Hematopoietic multipotent progenitor cell treated with erythropoietin and hydrocortisone succinate and interleukin-3 and kit ligand, for 8 days (in vitro differentiated cells): ENCODE measurements at places on chromosomes 3 and 15.

GRCh38 chr15:34883042-34883441 is 86.5 kb downstream of the AQR start:
- no peak for DNase-seq

DNA sequence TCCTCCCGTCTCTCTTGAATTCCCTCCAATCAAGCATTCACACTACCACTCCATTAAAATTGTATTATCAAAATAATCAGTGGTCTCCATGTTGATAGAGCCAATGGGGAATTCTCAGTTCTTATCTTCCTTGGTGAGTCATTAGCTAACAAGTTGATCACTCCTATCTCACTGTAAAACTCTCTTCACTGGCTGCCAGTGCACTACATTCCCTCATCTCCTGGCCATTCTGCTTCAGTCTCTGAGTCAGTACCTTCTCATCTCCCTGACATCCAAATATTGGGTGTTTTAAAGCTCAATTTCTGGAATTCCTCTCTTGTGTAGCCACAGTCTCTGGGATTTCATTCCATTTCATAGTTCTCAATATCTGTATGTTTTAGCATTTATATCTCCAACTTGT is 175.2 kb downstream of the ALDH1A2 start:
- no peak for DNase-seq

- no peak for DNase-seq
Observed at GRCh38 chr3:114554731-114555130, 260.9 kb downstream of the TIGIT start.

DNA sequence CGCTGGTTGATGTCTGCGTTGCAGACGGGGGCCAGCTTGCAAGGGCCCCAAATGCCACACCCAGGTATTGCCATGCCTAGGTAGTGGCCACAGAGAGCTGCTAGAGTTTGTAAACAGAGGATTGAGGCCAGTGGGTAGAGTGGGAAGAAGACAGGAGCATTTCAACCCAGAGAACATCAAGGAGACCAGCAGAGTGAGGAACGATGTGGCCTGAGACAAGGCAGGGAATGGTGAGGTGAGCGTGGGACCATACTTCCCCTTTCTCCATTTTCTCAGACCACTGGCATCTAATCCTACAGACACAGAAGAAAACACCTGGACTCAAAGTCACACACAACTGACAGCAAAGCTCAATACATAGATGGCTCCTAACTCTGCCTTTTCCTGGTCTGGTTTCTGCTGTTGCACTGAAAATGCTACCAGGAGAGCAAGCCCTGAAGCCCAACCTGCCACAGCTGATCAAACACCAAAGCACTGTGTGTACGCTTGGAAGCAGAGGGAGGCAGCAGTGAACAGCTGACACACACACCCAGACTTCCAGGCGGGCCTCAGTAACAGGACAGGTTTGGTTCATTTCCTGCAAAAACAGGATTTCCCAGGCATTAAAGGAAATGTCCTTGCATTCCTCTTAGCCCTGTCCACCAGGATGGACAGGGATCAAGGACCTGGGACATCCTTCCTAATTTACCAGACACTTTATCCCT is 1.6 kb downstream of the FAM174B start:
- DNase-seq, result no peak

DNA sequence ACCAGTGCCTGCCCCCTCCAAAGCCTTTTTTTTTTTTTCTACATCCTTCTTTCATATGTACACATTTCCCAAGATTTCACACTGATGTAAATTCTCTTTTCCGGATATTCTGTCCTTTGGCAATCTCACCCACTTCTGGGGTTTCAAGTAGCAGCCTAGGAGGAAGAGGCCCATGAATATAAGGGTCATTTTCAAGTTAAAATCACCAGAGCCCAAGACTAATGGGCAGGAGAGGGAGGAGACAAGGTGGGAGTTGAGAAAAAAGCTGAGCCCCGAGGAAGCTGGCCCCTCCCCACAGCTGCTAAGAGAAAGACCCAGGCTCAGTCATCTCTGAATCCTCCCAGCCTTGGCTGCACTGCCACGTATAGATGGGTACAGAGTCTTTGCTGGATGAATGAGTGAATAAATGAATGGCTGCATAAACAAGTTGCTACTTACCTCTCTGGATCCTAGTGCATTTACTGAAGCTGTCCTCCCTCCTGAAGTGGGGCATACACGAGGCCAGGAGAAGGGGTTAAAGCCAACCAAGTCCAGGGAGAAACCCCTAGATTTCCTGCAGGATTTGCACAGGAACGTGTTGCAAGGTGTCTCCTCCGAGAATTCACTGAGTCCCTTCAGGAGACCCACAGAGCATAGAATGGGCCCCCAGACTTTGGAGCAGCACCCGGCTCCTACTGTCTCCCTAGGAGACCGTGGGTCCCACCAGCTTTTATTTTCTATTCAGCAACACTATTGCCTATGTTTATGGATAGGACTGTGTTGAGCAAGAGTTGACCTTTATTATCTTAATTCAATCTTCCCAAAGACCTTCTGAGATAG is 100.8 kb upstream of the LIPC start:
- no peak for DNase-seq

DNA sequence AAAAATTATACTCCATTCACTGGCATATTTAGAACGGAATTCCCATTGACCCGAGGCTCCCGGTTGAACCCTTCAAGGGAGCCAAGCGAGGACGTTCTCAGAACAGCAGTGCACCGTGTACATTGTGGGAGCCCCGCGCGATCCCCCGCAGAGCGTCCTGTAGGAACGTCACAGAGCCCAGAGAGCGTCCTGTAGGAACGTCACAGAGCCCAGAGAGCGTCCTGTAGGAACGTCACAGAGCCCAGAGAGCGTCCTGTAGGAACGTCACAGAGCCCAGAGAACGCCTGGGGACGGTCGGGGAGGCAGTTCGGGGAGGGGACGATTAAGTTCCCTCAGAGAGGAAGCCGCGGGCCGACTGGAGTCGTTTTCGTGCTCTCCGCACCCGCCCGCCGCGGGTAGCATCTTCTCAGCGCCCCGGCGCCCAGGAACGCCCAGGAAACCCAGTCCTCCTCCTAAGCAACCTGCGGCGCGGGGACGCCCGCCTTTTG is 506 bp upstream of the ATP1B3 start:
- no peak for DNase-seq

GRCh38 chr3:65368866-65369265 is 669.9 kb downstream of the MAGI1 start:
- DNase-seq, result no peak

GRCh38 chr3:101478980-101479379 is 34.0 kb downstream of the SENP7 start:
- peak; percentile 12 for DNase-seq

GRCh38 chr3:16860234-16860633 is 24.5 kb upstream of the PLCL2 start:
- no peak for DNase-seq

GRCh38 chr3:12984023-12984823 is 89.0 kb downstream of the IQSEC1 start:
- DNase-seq, result peak; percentile 94

DNA sequence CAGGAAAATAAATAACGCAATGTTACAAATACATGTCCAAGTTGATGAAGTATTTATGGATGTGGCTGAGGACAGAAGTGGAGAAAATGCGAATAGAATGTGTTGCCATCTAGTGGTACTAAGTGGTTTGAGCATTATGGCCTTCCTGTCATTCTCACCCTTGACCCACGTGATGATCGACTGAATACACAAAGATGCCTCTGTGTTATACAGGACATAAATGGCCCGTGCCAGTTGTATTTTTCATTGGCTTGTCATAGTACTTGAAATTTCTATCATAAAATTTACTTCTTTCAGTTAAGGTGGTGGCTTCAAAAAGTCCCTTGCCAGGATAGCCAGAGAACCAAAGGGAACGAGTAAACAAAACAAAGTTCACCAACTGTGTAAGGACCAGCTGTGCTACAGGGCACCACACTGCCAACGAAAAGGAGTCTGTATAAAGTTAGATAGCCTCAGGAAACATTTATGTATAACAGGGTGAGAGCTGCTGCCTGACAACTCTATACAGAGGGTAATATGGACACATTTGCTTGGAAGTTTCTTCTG is 103.7 kb downstream of the MYH15 start:
- DNase-seq, result peak; percentile 85

- no peak for DNase-seq
Observed at GRCh38 chr15:83278191-83278590, 6.3 kb downstream of the BNC1 start.

GRCh38 chr3:49873623-49874022 is 3.9 kb upstream of the CAMKV start:
- DNase-seq, result no peak

GRCh38 chr3:133295199-133295901 is 104.5 kb upstream of the BFSP2 start:
- DNase-seq, result no peak

DNA sequence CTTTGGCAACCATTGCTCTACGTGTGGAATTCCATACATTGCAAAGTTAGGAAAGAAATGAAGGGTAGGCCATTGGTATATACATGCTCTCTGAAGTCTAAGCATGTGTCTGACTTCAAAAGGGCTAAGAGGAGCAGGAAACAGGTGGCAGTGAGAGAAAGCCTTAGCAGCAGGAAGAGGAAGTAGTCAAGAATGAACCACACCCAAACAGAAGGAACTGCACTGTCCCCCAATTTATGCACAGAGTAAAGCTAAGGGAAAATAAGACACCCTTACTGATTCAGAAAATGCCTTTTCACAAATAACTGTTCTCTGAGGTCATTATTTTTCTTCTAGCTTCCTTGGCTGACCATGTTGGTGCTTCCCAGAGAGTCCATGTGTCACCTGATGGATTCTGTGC is 575.4 kb downstream of the NTRK3 start:
- no peak for DNase-seq

GRCh38 chr15:28984421-28985315 is 98.9 kb downstream of the APBA2 start:
- DNase-seq, result no peak

DNA sequence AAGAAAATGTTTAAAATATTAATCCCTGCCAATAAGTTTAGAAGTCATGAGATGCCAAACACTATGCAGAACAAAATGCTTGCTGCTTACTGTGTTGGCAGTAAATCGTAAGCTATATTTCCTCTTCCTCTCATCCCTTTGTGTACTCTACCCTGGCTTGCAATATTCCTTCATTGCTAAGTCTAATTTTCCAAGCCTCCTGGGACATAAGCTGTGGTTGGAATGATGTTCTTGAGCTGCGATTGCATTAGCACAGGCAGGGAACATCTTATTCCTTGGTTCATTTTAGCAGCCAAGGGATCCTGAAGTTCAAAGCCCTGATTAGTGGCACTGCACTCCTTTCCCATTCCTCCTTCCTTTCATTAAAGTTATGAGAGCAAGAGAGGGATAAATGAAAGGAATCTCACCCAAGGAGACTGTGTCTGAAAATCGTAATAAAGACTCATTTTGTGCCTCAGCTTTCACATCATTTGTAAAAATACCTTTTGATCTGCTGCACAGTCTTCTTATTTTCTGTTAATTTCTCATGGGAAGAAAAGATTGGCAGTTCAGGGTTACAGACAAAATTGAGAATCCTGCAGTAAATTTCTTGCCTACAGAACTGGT is 535.2 kb downstream of the OCA2 start:
- no peak for DNase-seq

DNA sequence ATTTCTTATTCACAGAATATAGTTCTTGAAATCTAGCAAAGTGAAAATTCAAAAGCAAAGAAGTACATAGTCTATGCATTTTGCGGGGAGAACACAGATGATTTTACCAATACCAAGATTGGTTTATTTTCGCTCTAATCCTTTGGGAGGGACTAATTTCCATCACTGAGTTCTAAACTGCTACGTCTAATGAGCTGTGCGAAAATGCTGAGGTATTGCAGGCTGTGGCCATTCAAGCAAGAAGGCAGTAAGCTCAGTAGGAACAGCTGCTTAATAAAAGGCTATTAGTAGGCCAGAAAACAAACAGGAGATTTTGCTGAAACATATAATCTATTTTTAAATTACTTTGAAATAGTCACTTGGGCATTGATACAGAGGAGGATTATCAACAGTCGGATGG is 379.0 kb downstream of the CNTN4 start:
- DNase-seq, result no peak

GRCh38 chr3:69490971-69491370 is 105.1 kb upstream of the FRMD4B start:
- DNase-seq, result no peak

DNA sequence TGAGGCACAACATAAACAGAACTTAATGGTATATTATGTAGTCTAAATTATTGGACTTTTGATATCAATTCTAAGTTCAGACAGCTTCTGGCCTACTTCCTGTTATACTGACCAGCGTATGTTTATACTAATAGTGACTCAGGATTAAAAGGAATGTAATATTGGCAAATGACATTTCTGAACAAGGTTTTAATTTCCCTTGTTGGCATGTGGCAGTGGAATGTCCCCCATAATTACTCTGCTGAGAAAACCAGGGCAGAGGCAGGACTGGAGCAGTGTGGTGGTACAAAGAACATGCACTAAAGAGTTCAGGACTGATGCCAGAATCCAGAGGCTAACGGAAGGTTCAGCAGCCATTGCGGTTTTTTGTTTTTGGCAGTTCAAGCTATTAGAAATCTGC is 184.0 kb downstream of the KCNAB1 start:
- no peak for DNase-seq

DNA sequence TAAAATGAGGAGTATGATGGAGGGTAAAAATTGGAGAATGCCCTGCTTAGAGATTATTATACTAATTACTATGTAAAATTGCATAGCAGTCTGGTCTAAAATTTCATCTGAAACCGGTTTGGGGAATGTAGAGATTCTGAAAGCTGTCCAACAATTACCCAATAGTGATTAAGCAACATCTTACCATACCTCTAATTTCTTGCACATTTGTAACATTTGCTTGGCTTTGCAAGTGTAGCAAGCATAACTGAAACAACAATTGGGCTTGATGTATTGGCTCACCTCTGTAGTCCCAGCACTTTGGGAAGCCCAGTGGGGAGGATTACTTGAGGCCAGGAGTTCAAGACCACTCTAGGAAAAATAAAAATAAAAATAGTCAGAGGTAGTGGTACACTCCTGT is 17.4 kb downstream of the AADACL2 start:
- DNase-seq, result no peak

GRCh38 chr3:145519398-145520047 is 641.5 kb downstream of the PLOD2 start:
- no peak for DNase-seq

DNA sequence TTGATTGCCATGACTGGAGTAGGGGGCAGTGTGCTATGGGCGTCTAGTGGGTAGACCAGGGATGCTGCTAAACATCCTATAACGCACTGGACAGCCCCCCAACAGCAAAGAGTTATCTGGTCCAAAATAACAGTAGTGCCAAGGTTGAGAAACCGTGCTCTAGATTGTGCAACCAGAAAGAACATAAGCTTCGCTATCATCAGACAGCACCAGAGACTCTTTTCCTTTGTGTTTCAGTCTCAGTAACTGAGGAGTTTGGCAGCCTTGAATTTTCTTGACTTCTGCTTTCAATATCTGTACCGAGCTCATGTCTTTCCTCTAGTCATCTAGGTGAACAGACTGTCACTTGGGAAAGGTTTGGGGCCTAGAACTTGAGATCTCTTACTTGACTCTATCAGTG is 8.8 kb downstream of the ARID3B start:
- peak; percentile 18 for DNase-seq

- no peak for DNase-seq
Observed at GRCh38 chr3:45454466-45454865, 66.1 kb downstream of the LARS2 start.

GRCh38 chr3:157248590-157249422 is 88.9 kb upstream of the CCNL1 start:
- DNase-seq, result peak; percentile 14
